Renal cortical epithelial cell (primary cell): ENCODE measurements at places on chromosomes 5 and 9.

DNA sequence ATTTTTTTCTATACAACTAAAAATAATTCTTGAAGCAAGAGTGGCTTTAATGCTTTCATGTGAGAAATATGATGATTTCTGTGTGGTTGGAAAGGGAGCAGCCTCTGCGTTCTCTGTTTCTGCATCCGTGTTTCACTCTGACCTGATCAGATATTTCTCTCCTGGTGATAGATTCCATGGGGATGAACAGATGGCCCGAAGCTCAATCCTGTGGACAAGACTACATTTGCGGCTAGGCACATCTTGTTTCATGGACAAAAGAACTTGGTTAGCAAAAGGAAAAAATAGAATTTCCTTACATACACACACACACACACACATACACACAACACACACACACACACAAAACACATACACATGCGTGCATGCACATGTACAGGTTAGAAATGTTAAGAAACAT lies 218.2 kb upstream of the ADAMTS16 start:
- DNase-seq = no peak

GRCh38 chr9:37341704-37342103 lies 80.8 kb upstream of the GRHPR start:
- DNase-seq = no peak

GRCh38 chr9:136821826-136822544 lies 14.2 kb downstream of the RABL6 start:
- DNase-seq = no peak

- no peak for DNase-seq
These were observed 396.9 kb downstream of the GADD45G start for GRCh38 chr9:90001747-90002146.

DNA sequence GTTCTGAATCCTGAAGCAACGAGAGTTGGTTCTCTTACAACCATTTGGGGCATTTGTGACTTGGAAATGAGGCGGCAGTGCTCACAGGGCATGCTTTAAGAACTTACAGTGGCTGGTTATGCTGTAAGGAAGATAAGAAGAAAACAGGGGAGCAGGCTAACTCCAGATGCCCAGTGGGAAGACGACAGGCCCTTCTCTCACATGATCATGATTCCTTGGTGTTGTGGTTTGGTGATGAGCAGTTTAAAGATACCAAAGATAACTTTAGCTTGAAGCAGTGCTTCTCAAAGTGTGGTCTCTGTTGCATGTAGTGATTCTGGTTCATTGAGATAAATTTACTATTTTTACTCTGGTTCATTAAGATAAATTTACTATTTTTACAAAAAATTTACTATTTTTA lies 2.6 kb upstream of the HABP4 start:
- no peak for DNase-seq
